Activated T-helper 17 cell treated with anti-CD3 and anti-CD28 coated beads, Interleukin-2, amount 50 U/mL, for 72 hours (primary cell): ENCODE measurements at places on chromosomes 16 and 17. TPM values are rescaled to one million over a fixed set of nuclear protein-coding genes. Genes with fewer than 3 reads are reported as not detected.

DNA sequence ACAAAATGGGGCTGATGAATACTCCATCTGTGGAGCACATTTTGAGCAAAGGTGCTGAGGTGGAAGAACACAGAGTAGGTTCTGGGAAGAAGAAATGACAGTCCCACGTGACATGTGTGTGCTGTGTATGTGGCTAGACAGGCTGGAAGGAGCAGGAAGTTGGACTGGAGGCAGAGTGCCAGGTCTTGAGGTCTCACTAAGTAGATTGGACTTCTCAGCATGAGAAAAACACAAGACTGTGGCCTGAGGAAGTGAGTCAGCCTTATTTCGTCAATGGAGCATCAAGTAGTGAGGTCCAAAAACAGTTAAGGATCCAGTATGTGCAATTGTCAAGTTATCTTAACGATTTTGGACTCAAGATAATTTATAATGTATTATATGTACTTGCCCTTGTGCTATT, 736.5 kb downstream of the KCNJ2 start:
- H3K27ac ChIP-seq: no peak overlapping the region
- H3K36me3 ChIP-seq: no peaks in the 10 kb centered on the region
- no peak overlapping the region for H3K4me3 ChIP-seq
- H3K4me1 ChIP-seq: no peaks in the 10 kb centered on the region
- no peak for ATAC-seq

DNA sequence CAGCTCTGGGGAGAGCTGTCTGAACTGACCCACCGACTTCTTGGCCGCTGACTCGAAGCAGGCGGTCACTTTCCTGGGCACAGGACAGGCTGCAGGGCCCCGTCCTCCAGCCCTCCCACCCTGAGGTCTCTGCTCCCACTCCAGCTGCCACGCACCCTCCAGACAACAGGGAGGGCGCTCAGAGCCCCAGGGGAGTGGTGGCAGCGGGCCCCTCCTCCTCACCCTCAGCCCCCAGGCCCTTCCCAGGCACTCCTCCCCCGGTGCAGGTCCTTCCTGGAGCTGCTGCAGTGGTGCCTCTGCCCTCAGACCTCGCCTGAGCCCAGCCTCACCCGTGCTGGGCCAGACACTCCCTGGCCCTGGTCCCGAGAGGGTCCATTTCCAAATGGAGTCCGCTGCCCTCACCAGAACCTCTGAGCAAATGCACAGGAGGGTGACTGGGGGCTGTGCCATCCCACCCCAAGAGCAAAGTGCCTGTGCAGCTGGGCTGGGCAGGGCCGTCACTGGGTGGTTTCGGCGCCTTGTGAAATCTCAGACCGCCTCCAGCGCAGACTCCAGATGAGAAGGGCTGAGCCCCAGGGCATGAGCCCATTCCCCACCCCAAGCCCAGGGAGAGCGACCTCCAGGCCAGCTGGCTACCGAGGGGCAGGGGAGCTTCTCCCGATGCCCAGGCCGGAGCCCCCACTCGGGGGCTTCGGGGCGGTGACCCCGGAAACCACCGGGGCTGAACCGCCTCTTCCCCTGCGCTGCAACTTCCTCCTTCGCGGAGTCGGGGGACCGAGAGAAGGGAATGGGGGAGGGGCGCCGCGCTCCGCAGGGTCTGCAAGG, 717 bp downstream of the CYBA start:
- no peaks in the 10 kb centered on the region for H3K27me3 ChIP-seq
- ATAC-seq: no peak
- no peak overlapping the region for H3K27ac ChIP-seq
- peaks cover 26% of the 10 kb centered on the region for H3K36me3 ChIP-seq
- peaks cover 5% of the 10 kb centered on the region for H3K4me1 ChIP-seq
- H3K4me3 ChIP-seq: peak overlapping the region; percentile 85

- H3K27me3 ChIP-seq: no peaks in the 10 kb centered on the region
- H3K4me1 ChIP-seq: peaks cover 25% of the 10 kb centered on the region
- peak overlapping the region; percentile 98 for H3K4me3 ChIP-seq
- H3K27ac ChIP-seq: peak overlapping the region; percentile 2
These were observed 5.3 kb downstream of the RBBP6 start for GRCh38 chr16:24544640-24545039.

Gene IL17C
- total RNA-seq: 0.42 TPM

- H3K4me3 ChIP-seq: no peak within 1 kb of the TSS
- no peaks in the 10 kb centered on the region for H3K36me3 ChIP-seq
- H3K27me3 ChIP-seq: peaks cover 28% of the 10 kb centered on the region
- H3K27ac ChIP-seq: no peak within 1 kb of the TSS
These were observed at the start of gene SYT17 for GRCh38 chr16:19167710-19168370. TSS of gene SYT17 (plus strand) at chr16:19168240. CDS start at chr16:19168647, 407 bp downstream.

GRCh38 chr17:32348483-32348800, 1.5 kb upstream of the ZNF207 start:
- ATAC-seq: no peak
- no peaks in the 10 kb centered on the region for H3K4me1 ChIP-seq
- no peaks in the 10 kb centered on the region for H3K27me3 ChIP-seq
- H3K36me3 ChIP-seq: peaks cover 39% of the 10 kb centered on the region

GRCh38 chr16:88451586-88452481, 1.2 kb upstream of the ZFPM1 start:
- peaks cover 16% of the 10 kb centered on the region for H3K36me3 ChIP-seq
- peak overlapping the region; percentile 76 for H3K4me3 ChIP-seq
- ATAC-seq: no peak
- H3K27me3 ChIP-seq: no peaks in the 10 kb centered on the region

DNA sequence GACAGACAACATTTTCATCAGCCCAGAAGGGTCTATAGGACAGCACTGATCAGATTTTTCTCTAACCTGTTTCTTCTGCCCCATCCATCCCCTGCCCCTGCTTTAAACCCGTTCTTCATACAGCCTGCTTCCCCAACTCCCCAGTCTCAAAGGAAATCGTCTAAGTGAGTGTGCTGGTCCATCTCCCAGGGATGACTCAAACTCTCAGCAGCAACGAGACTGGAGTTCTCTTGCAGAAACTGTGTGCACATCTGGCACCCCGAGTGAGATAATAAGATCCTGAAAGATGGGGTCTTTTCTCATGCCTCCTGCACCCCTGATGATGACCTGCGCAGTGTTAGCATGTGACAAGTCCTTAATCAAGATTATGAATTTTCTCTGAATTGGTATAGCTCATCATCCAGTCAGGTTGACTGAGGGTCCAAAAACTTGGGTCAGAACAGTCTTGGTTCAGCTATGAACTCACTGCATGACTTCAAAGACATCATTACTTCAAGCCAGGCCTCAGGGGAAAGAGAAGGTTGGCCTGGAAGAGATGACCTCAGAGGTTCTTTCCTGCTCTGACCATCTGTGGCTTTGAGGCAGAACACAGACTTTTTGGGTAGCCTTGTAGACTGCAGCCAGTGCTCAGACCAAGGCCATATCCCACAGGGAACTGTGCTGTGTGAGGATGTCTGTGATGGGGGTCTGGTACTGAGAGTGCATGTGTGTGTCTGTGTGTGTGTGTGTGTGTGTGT, 117.9 kb downstream of the SPACA3 start:
- no peak for ATAC-seq
- H3K4me1 ChIP-seq: no peaks in the 10 kb centered on the region

Gene CTRB1
- not detected for total RNA-seq

DNA sequence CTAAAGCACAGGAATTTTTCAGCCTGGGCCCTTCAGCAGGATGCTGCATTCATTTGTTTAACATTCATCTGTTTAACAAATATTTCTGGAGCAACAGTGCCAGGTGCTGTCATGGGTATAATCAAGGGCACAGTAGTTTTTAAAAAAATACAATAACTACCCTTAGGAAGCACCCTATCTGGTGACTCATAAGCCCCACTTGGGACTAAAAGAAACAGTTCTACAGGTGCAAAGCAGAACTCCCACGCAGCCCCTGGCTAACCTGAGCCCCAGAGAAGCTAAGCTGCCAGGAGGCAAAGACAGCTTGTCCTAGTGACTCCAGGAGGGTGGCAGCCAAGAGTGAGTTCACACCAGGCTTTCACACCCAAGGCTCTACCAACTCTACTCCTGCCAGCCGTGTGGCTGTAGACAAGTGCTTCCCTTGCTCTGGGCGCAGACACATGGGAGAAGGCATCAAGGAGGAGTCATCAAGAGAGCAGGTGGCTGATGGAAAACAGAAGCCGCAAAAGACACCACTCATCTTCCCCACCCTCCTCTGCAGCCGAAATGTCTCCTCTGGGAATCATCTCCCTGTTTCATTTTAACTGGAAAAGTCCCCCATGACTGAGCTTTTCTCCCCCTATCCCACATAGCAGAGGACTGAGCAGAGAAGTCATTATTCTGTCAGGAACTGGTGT, 14.4 kb downstream of the CUEDC1 start:
- no peaks in the 10 kb centered on the region for H3K36me3 ChIP-seq
- peak overlapping the region; percentile 13 for H3K4me3 ChIP-seq
- H3K27me3 ChIP-seq: peaks cover 13% of the 10 kb centered on the region
- peak; percentile 56 for ATAC-seq
- H3K4me1 ChIP-seq: peaks cover 18% of the 10 kb centered on the region

Gene SOX15
- 0.90 TPM for total RNA-seq
